HepG2 (cell line): ENCODE measurements at places on chromosomes 2 and 18.
A peak's percentile ranks its signal among the peaks of the same experiment; 100 is the strongest.

GRCh38 chr2:42309366-42309765 is 51.7 kb downstream of the COX7A2L start:
- DNase-seq: no peak

- no peak for DNase-seq
Observed at GRCh38 chr2:160367887-160368286, 125.7 kb downstream of the RBMS1 start.

- no peak for DNase-seq
Observed at GRCh38 chr2:236129935-236130334, 38.3 kb downstream of the GBX2 start.

- no peak for DNase-seq
Observed at GRCh38 chr2:46157072-46157965, 139.9 kb upstream of the EPAS1 start.

DNA sequence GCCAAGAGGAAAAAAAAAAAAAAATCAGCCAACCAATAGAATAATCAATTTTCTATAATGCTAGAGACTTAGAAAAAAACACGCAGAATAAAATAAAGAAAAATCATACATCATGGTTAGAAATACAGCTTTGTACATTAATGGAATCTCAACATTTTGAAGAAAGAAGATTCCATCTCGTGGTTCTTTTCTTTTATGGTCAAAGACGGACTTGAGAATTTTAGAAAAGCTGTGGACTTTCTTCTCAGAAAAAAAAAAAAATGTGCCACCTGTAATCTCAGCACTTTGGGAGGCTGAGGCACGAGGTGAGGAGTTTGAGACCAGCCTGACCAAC is 41.8 kb upstream of the ATIC start:
- DNase-seq: no peak

DNA sequence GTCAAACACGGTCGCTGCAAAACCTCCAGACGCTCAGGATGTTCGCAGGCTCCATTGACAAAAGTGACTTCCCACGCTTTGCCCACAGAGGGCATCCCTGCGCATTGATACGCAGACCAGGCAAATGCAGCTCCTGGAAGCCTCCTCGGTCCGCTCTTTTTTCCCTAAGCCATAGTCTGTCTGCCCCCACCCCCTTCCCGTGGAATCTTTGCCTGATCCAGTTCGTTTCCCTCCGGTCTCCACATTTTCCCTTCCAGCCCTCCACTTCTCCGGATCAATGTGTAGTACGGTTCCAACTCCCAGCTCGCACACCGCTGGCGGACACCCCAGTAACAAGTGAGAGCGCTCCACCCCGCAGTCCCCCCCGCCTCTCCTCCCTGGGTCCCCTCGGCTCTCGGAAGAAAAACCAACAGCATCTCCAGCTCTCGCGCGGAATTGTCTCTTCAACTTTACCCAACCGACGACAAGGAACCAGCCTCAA is at the start of gene DCC:
DCC (plus strand) TSS at position 307 of the 481 bp plus-strand sequence. CDS start 591 bp downstream, outside the sequence.
- DNase-seq: peak; percentile 2

- DNase-seq: no peak
Observed at GRCh38 chr2:111231532-111232252, 111.0 kb downstream of the BCL2L11 start.

- DNase-seq: peak; percentile 38
Observed at GRCh38 chr2:233235977-233236376, 15.5 kb upstream of the ATG16L1 start.

GRCh38 chr18:74529378-74529777 is 4.9 kb upstream of the CNDP1 start:
- DNase-seq: no peak

DNA sequence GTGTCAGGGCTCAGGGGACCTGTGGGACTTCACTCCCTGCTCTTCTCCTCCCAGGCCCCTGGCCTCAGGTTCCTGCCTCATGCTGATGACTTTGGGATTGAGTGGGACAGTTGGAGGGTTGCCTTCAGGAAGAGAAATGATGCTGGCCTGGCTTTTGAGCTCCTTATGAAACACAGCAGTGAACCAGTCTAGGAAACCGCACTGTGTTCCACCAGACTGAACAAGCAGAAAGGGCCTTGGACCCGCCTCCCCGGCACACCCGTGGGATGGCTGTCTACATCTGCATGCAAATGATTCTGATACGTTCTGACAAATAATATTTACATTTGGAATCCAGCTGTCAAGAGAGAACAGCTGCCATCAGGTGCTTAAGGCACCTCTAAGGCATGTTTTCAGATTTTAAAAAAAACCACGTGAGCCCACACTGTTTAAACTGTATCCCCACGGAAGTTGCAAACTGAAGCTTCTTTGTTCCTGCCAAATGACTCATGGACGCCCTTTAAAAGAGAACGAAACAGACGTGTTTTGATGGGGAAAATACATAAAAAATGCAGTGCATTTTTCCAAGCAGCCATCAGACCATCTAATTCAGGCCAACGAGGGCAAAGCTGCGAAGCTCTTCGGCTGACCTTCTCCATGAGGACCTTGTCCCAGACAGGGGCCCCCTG is 27.6 kb upstream of the ASAP2 start:
- DNase-seq: peak; percentile 93

DNA sequence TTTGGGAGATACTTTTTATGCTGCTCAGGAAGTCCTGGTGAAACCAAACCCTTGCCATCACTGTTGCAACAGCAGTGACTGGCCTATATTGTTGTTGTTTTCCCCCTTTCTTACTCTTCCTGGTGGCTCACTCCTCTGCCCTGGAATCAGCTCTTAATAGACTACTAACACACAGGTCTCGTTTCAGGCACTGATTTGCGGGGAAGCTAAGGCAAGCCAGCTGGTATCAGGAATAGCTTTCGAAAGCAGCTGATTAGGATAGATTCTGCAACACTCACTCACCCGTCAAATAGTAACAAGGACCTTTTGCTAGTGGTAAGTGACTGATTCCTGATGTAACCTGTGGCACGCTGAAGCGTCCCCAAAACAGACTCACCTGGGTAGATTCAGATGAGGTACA is 360.4 kb downstream of the PLCL1 start:
- DNase-seq: no peak

- DNase-seq: no peak
Observed at GRCh38 chr2:36798724-36799123, 102.2 kb downstream of the VIT start.

- no peak for DNase-seq
Observed at GRCh38 chr2:134148843-134149472, 104.9 kb upstream of the MGAT5 start.

- DNase-seq: no peak
Observed at GRCh38 chr2:207200136-207200535, 34.4 kb upstream of the KLF7 start.

DNA sequence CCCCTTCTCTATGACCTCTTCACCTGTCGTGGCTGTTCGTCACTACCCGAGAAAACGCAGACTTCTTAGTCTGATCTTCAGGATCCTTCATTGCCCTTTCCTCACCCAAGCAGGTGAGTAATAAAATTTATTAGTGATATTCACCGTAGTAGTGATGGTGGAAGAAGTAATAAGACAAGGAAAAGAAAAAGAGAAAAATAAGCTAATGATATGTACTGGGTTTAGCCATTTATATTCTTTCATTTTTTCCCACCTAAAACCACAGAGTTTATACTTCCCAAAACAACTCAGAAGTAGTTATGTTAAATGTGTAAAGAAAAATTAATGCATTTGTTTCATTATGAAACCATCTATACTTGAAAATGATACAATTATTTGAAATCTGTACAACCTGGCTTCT is 19.7 kb downstream of the GYPC start:
- DNase-seq: no peak

GRCh38 chr2:138244501-138244925 is 257.1 kb upstream of the SPOPL start:
- no peak for DNase-seq

- peak; percentile 36 for DNase-seq
Observed at GRCh38 chr18:79528846-79529245, 133.1 kb downstream of the NFATC1 start.

DNA sequence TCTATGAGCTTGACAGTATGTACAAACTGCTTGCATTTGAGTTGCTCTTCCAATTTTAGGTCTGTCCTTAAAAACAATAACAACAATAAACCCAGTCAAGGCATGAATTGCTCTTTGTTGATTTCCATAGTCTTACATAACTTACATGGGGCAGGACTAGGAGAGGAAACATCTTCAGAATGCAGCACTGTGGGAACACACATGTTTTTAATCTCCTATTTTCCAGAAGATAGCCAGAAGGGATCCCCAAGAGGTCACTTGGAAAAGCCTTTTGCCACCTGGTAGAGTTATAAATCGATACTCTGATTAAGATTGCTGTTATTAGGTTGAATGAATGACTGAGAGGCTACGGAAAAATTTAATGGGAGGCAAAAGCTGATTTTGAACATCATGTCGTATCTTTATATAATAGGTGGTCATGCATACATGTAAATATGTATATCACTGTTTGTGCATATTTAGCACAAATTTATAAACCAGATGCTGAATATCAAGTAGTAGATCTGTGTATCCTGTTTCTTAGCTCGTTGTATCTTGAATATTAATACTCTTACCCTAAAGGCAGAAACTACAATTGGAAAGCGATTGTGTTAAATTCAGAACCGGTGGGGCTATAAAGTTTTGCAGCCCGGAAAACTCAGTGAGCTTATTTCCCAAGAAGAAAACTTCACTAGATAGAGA is 479.4 kb upstream of the TCF4 start:
- DNase-seq: no peak

- DNase-seq: no peak
Observed at GRCh38 chr2:201447086-201447485, 4.2 kb downstream of the TRAK2 start.

DNA sequence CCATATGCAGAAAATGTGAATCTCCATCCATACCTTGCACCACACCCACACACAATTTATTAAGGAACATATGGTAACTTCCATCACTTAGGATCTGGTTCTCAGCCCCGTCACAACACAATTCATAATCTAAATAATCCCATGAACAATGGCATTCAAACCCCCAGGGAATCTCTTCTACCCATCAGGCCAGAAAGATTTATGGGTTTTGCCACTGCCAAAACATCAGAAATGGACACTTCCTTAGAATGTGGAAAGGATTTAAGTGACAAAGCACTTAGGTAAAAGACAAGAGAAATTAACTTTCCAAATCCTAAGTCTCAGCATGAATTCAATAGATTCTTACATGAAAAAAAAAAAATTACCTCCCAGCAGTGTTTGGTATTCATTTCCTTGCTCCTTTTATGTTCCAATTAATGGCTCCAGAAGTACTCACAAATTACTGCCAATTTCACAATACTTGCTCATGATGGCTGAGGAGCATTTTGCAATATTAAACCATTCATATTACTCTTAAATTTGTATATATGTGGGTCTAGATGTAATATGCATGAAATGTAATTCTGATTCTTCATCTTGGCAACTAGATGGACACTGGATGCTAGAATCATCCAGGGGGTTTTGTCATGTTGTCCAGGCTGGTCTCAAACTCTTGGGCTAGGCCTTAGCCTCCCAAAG is 56.5 kb upstream of the TMEM247 start:
- no peak for DNase-seq

- DNase-seq: peak; percentile 72
Observed at GRCh38 chr2:213251618-213252017, 32.6 kb upstream of the SPAG16 start.

- DNase-seq: no peak
Observed at GRCh38 chr2:192215096-192215877, 20.6 kb upstream of the TMEFF2 start.

DNA sequence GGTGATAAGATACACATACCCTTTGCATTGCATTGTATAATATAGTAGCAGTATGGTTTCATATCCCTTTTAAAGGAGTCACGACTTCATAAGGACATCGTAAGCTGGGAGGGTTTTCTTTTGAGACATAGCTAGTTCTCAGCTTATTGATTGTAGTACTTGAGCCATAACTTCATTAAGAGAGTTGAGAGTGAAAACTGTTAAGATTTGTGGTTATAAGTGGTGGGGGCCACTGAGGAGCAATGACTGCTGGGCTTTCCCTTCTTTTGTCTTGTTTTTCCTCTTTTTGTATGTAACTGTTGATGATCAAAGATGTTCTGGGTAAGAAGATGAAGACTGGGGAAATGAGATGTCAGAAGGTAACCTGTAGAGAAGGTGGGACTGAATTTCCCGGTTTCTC is 11.0 kb downstream of the EIF5B start:
- no peak for DNase-seq

DNA sequence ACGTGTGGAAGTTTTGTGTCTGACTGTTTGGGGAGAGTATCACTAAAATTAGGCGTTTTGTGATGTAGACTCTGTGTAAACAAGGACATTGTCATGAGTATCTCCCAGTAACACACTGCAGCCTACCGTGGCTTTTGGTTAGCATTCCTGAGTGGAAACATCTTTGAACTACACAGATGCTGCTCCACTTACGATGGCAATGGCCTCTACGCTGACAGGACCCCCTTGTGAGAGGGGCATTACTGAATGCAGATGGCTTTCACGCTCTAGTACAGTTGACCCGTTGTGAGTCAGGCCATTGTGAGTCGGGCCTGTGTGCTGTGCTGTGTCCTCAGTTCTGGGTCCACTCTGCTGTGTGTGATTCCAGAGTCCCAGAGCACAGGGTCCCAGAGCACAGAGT is 34.4 kb upstream of the ADNP2 start:
- no peak for DNase-seq
